ENCODE measurements at places on chromosomes 12 and 14.

GRCh38 chr14:58805605-58806409 is 168.0 kb downstream of the DACT1 start:
- no peak for DNase-seq

DNA sequence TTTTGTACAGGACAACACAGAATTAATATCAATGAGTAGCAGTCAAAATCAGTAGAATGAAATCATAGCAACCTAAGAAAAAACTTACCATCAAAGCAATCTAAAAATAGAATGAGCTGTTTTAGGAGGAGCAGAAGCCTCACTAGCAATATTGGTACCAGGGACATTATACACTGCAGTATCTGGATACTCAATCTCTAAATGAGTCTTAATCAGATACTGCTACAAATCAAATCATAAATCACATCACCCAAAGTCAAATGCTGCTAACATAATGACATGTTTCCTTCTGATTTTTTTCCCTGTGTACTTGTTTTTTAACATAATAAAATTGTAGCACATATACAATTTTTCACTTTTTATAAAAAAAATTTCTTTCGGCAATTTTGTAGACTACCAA is 8.0 kb downstream of the RPS29 start:
- no peak for DNase-seq

GRCh38 chr14:99524804-99525698 is 43.8 kb downstream of the CCNK start:
- no peak for DNase-seq

- no peak for DNase-seq
Observed at GRCh38 chr14:65810322-65810721, 397.8 kb downstream of the FUT8 start.

DNA sequence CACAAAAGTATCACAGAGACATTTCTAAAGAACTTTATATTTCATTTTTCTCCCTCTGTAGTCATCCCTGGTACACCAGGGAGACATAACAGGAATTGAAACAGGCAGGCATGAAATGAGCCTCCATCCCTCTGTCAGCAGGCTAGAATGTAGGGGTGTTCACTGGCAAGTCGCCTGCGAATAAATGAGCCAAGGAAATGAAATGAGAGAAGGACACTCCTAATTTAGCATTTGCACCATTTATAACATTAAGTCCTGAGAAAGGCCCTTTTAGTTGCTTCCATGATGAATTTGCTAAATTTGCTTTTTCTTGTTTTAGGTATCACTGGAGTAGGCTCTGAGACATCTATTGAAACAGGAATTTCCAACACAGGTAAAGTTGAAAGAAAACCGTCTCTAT is 192.4 kb upstream of the CNTN1 start:
- DNase-seq: no peak

DNA sequence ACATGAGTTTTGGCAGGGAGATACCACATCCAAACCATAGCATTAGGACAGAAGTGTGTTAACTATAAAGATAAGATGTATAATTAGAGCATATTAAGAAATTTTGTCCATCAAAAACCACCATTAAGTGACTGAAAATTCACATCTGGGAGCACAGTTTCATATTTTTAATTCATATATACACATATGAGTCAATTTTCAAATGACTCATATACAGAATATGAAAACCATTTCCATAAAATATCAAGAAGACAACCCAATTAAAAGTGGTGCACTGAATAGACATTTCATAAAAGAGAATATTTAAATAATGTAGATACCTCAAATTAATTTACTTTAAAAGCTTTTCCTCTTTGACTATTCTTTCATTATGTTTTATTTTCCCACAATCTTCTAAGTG is 25.3 kb downstream of the MUCL1 start:
- DNase-seq: no peak

DNA sequence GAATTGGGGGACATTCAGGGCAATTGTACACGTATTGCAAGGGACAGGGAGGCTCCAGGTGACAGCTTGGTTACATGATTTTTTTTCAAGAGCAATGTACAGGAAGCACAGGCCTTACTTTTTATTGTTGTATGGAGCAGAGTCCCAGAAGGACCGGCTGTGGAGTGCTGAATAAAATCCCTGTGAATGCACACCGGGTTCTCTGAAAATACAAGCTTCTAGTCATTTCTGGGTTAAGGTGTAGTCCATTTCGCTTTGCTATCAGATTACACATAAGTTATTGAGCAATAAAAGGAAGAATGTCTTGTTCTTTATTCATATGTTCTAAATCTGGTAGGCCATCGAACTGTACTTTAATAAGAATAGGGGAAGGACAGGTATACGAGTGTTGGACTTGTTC is 52.2 kb downstream of the PDE3A start:
- DNase-seq: no peak

DNA sequence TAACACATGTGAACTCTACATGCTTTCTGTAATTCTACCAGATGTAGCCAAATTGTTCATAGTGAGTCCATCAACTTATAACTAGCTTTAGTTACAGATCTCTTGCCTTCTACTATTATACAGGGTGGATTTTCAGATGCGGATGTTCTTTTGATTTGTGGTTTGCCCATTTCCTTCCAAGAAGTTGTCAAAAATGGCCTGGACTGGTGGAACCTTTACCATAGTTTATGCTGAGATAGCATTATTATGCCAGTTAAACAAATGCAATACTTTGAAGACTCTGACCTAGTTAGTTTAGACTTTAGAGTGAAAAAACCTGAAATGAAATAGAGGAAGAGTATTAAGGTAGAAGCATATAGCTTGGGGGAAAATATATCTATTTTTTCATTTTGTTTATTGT is 27.4 kb upstream of the CFL2 start:
- no peak for DNase-seq

DNA sequence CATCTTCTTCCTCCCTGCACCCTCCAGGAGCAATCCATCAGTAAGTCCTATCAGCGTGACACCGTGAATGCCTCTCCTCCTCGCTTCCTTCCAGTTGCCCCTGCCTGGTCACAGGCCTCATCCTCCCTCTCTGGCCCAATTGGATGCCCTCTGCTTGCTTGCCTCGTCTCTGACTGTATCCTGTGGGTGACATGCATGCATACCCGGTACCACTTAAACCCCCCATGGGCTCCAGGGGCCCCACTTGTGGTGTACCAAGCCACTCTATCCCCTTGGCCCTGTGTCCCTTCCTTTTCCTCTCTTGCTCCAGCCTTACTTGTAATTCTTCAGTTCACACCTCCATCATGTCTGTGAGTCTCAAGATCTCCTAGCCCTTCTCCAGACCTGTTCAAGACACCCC is 106.0 kb upstream of the RTL1 start:
- no peak for DNase-seq

DNA sequence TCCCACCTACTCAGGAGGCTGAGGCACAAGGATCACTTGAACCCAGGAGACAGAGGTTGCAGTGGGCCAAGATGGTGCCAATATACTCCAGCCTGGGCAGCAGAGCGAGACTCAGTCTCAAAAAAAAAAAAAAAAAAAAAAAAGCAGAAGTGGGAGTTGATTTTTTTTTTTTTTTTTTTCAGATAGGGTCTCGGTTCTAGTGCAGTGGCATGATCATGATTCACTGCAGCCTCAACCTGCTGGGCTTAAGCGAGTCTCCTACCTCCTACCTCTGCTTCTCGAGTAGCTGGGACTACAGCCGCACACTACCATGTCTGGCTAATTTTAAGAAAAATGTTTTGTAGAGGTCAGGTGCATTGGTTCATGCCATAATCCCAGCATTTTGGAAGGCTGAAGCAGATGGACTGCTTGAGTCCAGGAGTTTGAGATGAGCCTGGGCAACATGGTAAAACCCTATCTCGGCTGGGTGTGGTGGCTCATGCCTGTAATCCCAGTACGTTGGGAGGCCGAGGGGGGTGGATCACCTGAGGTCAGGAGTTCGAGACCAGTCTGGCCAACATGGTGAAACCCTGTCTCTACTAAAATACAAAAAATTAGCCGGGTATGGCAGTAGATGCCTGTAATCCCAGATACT is 16.3 kb upstream of the HSP90AA1 start:
- DNase-seq: no peak

GRCh38 chr12:29634057-29634456 is 136.6 kb upstream of the OVCH1 start:
- no peak for DNase-seq

GRCh38 chr14:56555921-56556570 is 23.6 kb upstream of the TMEM260 start:
- no peak for DNase-seq

DNA sequence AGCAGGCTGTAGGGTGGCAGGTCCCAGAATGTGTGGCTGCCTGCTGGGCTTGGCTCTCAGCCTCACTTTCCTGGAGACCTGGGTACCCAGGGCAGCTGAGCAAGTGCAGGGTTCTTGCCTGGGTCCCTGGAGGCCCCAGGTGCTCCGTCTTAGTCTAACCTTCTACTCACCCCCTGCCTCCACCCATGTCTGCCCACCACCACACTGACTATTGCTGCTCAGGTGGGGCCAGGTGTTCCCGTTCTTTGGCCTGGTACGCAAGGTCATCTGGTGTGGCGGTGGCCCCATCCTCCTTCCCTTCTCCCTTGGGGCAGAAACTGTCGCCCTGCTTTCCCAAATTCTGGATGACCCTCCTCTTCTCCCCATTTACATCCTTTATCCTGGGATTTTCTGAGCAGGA is 319.9 kb downstream of the TMEM121 start:
- DNase-seq: no peak

GRCh38 chr14:105149146-105149781 is 19.3 kb downstream of the JAG2 start:
- DNase-seq: no peak

DNA sequence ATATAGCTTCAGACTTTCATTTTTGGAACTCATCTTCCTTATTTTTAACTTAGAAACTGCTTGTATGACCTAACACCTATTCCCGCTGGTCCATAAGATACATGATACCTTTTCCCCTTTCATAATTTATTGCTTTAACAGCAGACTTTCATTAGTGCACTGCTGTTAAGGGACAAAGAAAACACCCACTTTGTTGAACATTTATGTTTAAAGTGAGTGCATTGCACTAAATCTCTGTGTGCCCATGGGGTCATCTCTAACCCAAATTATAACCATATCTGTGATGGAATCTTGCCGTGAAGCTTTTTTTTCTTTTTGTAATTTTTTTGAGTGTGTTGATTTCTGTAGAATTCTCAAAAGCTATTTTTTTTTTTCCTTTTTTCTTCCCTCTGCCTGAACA is 261.8 kb downstream of the TMTC2 start:
- no peak for DNase-seq

DNA sequence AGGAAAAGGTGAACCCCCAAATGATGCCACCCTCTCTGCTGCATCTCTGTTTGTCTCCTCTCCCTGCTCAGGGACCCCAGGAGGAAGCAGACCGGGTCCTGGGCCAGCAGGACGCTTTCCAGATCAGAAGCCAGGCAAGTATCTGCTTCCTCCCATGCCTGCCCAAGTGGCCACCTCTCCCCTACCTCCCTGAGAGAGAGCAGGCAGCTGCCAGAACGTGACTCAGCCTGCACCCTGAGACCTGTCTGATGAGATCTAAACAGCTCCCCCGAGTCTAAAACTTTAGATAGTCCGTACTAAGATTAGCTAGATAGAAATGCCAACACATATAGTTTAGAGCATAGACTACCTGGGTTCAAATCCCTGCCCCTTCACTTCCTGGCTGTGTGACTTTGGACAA is 31.2 kb upstream of the OAS1 start:
- DNase-seq: no peak

- no peak for DNase-seq
Observed at GRCh38 chr12:86170051-86170450, 86.1 kb downstream of the MGAT4C start.

- DNase-seq: no peak
Observed at GRCh38 chr12:28036940-28037339, 64.4 kb upstream of the PTHLH start.

GRCh38 chr14:39731912-39732311 is 299.7 kb upstream of the FBXO33 start:
- DNase-seq: no peak

- DNase-seq: no peak
Observed at GRCh38 chr12:51369581-51369980, 21.6 kb downstream of the GALNT6 start.

- no peak for DNase-seq
Observed at GRCh38 chr14:21100931-21101330, at the start of gene TMEM253. TSS of gene TMEM253 (plus strand) at chr14:21101066. CDS start at chr14:21101344, 278 bp downstream.

DNA sequence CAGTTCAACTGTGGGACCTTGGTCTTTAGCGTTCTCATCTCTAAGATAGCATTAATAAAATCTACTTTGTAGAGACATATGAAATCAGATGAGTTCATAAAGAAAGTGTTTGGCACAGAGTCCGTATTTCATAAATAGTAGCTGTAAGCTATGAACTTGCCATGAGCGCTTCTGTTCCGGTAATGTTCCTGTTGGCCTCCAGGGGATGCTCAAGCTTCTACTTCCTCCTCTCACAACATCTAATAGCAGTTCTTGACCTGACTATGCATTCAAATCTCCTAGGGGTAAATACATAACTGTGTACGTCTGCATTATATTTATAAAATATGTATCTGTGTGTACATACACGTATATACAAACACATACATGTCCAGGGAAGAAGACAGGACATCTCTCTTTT is 288.2 kb upstream of the TMPO start:
- no peak for DNase-seq

DNA sequence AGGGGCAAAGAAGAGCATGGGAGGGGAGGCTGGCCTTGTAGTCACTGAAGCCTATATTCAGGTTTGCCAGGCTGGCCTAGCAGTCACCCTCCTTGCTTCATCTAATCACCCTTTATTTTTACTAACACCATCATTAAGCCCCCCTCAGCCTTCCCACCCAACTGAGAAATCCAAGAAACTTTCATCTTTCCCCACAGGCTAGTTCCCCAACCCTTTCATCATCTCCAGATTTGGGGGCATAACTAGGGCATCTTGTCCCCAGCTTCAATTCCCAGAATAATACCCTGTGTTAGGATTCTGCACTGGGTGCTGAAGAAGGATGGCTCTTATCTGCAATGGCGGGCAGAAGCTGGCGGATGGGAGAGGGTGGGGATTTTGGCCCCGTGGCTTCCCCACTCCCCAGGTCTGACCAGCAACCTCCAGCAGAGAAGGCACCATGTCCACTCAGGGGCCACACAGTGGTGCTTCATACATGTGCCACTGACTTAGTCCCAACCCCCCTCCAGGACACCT is 6.9 kb downstream of the PCK2 start:
- DNase-seq: no peak

DNA sequence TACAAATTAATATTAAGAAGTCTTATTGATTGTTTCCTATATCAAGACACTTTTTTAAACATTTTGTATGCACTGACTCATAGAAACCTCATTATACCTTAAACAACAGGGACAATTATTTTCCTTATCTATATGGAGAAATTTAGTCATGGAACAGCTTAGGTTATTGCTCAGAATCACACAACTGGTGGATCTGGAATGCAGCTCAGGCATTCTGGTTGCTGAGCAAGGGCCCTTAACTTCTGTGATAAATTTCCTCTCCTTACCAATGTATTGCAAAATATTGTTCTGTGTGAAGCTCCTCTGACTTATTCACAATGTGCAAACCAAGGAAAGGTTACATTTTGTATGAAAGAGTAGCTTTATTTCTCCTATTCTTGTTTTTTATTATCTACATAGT is 817.8 kb downstream of the LRFN5 start:
- DNase-seq: no peak

GRCh38 chr12:106415134-106415533 is 57.6 kb downstream of the POLR3B start:
- DNase-seq: no peak

Data from activated CD8-positive, alpha-beta memory T cell treated with anti-CD3 and anti-CD28 coated beads, Interleukin-2, amount 10 ng/mL, durations not matched to agents 7 days and 5 days (primary cell).